ENCODE measurements at places on chromosomes 1 and 21.
A peak's percentile ranks its signal among the peaks of the same experiment; 100 is the strongest.

- DNase-seq, result no peak
Measured at GRCh38 chr1:232509570-232509969, 120.4 kb downstream of the SIPA1L2 start.

GRCh38 chr1:165852871-165853270 is 25.5 kb downstream of the UCK2 start:
- no peak for DNase-seq

DNA sequence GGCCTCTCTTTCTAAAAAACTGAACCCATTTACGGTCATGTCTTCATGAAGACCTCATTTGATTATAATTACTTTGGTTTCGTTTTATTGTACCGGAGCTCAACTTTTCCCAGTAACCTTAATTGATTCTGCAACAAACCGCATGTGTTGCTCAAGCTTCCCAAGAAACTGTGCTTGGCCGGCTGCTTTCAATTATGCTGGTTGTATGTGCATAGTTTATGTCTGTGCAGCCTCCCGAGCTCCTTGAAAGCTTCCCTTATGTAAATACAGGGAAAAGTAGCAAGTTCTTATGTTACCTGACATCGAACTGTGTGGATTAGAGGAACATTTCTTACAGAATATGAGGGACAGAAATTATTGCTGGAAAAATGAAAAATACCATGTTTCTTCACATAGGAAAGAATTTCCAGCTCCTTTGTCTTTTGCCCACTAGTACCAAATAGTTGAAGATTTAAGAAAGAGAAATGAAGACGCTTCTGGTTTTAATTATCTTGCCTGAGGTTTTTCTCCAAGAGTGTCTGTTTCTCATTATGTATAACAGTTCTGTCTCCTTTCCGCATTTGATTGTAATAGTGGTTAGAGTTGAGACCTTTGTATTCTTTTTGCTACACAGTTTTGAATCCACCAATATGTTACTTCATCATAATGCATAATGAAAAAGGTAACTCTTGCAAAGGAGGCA is 2.1 kb downstream of the VCAM1 start:
- DNase-seq, result no peak

DNA sequence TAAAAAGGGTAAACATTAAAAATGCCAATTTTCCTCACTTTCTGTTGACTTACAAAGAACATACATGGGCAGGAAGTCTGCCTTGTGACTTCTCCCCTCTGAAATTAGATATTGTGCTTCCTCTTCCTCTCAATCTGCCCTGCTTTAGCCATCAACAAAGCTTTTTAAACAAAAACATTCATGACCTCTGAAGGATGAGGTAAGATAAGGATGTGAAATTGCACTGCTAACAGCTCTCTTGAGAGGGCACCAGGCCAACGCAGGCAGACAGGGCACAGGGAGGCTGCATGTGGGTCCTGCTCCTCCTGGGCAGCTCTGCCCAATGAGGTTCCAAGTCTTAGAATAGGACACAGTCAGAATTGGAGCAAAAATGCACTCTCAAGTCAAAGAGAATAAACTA is 62.1 kb downstream of the DEGS1 start:
- no peak for DNase-seq

DNA sequence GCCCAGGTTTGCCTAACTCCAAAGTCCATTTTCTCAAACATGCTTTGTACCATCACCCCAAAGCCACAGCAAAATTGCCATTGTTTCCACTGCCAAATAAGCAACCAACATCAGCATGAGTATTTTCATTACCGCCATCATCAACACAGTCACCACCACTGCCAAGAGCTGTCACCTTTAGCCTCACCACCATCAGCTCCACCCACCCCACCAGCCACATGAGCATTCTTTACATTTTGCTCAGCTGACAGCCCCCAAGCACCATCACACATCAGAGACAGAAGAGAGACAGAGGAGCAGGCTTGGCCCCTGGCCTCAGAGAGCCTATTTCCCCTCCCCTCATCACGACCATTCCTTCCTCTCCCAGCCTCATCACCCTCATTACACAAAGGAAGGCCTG is 42.7 kb downstream of the TAS1R2 start:
- no peak for DNase-seq

- no peak for DNase-seq
Measured at GRCh38 chr1:20875198-20875973, 88.3 kb upstream of the HP1BP3 start.

DNA sequence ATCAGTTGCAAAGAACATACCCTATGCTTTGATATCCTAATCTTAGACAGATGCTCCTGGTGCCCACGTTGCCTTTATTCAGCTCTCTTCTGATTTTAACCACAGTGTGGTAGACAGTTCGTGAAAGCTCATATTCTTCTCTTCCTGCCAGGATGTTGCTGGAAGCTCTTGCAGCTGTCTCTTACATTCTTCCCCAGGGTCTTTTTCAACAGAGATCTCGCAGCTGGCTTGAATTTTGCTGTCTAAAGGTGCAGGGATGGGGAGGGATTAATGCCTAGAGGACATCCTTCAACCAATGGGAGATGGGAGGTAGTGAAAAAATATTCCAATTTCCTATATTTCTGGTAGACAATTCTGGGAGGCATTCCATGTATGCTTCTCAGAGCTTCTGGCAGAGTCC is 150.0 kb upstream of the APP start:
- no peak for DNase-seq

GRCh38 chr1:180884588-180885300 is 28.0 kb upstream of the KIAA1614 start:
- no peak for DNase-seq

- DNase-seq, result no peak
Measured at GRCh38 chr21:43025636-43026180, 49.9 kb downstream of the CBS start.

- DNase-seq, result no peak
Measured at GRCh38 chr1:67948151-67949080, 102.0 kb downstream of the DIRAS3 start.

- no peak for DNase-seq
Measured at GRCh38 chr1:201885531-201886075, 3.1 kb upstream of the SHISA4 start.

- DNase-seq, result no peak
Measured at GRCh38 chr1:65812065-65812464, 19.4 kb downstream of the PDE4B start.

DNA sequence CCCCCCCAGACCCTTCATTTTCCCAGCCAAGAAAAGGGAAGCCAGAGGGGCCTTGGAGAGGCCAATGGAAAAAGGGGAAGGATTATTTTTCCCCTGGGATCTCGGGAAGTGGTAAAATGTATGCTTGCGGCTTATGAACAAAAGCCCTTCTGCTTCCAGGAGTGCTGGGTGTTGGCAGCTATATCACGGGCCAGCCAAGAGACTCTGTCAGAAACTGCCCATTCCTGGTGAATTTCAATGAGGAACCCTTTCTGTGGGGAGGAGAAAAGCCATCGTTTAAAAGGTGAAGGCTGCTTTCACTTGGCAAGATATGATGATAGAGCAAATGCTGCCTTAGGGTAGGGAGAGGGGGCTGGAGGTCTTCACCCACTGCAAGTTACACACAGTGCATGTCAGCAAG is 69.7 kb upstream of the ZC3H12A start:
- no peak for DNase-seq

DNA sequence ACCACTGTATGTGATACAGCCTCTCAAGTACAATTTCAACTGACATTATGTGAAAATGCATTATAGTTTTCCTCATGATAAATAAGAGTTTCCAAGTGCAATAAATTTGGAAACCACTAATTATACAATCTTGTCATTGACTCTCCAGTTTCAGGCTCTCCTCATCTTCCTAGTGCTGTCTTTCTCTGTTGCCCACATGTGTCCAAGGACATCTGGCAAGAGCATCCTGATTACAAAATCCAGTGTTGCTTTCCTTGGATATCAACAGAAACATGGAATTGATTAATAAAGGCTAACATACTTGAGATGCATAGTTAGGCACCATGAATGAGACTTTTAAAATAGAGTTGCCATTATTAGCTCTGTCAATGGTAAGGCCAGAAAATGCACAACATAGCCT is 15.6 kb upstream of the MAP10 start:
- no peak for DNase-seq

- no peak for DNase-seq
Measured at GRCh38 chr1:110254604-110255391, 44.7 kb downstream of the KCNC4 start.

- DNase-seq, result no peak
Measured at GRCh38 chr21:16588433-16588860, 858.7 kb downstream of the USP25 start.

- no peak for DNase-seq
Measured at GRCh38 chr1:33712186-33712585, 151.7 kb upstream of the HMGB4 start.

DNA sequence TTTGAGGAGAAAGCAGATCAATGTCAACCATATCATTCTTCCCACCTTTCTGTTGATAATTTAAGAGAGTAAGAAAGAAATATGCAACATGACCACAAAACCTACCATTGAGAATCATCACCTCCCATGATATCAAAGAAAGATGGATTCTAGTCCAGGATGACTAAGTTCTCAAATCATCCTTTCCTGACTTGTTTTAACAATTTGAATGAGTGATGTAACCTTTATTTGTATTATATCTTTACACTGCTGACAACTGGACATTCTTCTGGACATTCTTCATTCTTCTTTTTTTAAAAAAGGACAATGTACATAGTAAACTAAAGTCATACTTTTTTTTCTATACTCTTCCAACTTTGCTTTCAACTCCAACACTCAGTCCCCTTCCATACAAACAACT is 9.5 kb downstream of the PSMB4 start:
- DNase-seq, result no peak

GRCh38 chr1:109772658-109773202 is 9.0 kb upstream of the EPS8L3 start:
- no peak for DNase-seq

- no peak for DNase-seq
Measured at GRCh38 chr1:109722908-109723691, 11.0 kb downstream of the GSTM5 start.

- DNase-seq, result peak; percentile 37
Measured at GRCh38 chr1:52601991-52602855, at the start of gene GPX7. Gene GPX7, plus strand, starts transcription at chr1:52602371. Its CDS starts 39 bp downstream, at chr1:52602410.

DNA sequence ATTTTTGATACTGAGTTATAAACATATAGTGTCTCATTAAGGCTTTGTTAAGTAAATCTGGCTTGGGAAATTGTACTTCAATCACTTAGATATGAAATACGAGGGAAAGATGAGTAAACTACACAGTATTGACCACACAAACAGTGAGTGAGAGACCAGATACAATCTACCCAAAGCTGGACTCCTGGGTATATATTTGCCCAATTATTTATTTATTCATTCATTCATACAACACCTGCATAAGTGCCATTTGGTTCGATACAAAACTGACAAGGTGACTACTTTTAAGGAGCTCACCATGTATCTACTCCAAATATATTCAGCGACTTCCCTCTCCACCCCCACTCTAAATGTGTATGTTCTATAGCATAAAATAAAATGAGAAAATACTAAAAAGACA is 143.4 kb downstream of the TGFB2 start:
- no peak for DNase-seq

DNA sequence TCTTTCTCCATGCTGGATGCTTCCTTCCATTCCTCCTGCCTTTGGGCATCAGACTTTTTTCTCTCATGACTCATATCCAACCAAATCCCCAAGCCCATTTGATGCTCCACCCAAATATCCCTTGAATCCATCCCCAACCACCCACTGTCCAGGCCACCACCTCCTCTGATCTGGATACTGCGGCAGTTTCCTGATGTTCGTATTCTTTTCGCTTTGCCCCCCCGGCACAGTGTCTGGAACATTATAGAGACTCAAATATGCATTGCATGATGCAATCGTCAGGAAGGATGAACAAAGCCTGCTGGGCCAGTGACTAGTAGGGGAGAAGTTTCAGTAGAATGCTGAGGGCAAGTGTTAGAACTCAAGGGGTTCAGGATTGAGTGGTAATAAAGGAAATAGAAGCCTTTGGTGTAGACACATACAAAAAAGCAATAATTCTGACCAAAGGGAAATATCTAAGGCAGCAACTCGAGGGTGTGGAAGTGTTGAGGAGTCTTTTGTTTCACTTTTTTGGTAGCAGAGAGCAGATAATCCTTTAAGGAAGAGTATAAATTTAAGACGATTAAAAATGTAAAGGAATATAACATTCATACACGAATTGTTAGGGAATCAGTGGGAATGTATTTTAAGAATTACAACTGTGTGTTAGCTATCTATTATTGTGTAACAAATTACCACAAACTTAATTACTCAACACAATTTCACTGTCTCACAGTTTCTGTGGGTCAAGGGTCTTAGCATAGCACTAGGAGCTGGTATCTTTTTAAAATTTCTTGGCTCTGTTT is 7.5 kb downstream of the S100A11 start:
- DNase-seq, result no peak

All from central memory CD8-positive, alpha-beta T cell (primary cell).